ENCODE measurements at places on chromosomes 4 and X. TPM values are rescaled to one million over a fixed set of nuclear protein-coding genes. Genes with fewer than 3 reads are reported as not detected.

The HPGD gene
- 0.30 TPM for total RNA-seq

The TMPRSS11D gene
- total RNA-seq: not detected

The CFAP299 gene
- total RNA-seq: 1.5 TPM

The MAGIX gene
- 0.55 TPM for total RNA-seq

The SPP1 gene
- 3.3 TPM for total RNA-seq

Measured in smooth muscle cell of the umbilical artery (primary cell).